ENCODE measurements at places on chromosomes 5 and 9.
A peak's percentile ranks its signal among the peaks of the same experiment; 100 is the strongest.

- DNase-seq, result no peak
These were observed 73.7 kb downstream of the ITGA1 start for GRCh38 chr5:52861368-52861767.

DNA sequence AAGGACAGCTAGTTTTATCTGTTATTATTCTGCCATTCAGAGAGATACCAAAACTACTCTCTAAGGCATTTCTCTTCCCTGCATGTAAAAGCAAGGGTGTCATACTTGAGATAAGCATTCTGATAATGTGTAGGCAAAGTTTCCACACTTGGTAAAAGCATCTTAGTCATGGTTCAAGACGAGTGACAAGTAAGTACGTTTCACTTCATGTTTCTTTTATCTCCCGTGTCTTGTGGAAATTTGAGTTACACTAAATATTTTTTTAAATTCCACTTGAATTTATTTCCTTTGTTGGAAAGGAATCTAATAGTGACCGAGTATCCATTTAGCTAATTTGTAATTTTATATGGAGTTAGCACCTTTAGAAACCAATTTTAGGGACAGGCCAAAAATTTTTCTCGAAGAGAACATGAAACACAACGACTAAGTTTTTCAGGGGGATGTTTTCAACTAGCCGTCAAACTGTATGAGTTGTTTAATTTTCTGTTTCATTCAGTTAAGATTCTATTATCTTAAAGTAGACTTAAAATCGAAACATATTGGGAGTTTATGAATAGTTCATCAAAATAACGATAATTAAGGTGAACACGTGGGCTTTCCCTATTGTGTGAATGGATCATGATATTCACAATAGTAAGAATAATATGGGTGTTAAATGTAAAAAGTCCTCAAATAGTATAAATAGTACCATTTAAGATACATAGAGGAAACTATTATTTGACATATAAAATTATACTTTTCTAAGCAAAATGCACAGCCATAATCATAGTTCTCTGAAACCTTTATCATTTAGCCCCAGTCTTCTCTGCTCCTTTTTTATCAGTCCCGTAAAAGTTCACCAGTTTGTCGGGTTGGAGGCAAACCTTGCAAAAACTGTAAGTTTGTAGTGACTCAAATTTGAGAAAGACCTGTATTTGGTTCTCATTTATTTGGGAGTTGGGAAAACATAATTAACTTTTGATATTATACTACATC, 1.6 kb downstream of the RFESD start:
- no peak for DNase-seq

DNA sequence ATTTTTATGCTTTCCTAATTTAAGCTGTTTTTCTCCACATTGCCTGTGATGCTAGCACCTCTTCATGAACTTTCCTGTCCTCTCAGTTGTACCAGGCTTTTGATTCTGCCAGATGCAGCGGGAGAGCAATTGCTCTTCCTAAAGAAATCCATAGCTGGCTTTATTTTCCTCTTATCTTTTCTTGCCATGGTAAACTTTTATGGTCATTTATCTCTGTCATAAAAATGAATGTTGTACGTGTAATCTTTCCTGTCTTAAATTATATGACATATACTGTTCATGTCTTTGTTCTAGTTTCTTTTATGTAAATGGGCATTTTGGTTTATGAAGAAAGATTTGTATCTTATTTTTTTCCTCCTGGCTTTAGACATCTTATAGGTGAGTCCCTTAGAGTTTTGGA, 127.5 kb downstream of the SH3GL2 start:
- DNase-seq, result no peak

GRCh38 chr5:136162008-136162407, 29.4 kb downstream of the SMAD5 start:
- peak; percentile 12 for DNase-seq

DNA sequence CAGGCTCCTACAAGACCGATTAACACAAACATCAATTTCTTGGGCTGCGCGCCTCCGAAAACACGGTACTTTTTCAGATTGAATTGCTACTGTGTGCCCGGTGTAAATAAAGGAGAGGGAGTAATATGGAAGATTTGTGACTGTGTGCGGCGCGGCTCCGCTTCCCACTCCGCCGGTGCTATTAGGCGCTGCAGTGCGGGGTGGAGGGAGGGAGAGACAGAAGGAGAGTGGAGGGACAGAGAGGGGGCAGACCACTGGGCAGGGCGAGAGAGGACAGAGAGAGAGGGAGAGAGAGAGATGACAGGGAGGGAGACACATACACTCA, 24.7 kb upstream of the RNU6ATAC start:
- peak; percentile 19 for DNase-seq

GRCh38 chr5:126446498-126447224, 23.5 kb downstream of the GRAMD2B start:
- no peak for DNase-seq

DNA sequence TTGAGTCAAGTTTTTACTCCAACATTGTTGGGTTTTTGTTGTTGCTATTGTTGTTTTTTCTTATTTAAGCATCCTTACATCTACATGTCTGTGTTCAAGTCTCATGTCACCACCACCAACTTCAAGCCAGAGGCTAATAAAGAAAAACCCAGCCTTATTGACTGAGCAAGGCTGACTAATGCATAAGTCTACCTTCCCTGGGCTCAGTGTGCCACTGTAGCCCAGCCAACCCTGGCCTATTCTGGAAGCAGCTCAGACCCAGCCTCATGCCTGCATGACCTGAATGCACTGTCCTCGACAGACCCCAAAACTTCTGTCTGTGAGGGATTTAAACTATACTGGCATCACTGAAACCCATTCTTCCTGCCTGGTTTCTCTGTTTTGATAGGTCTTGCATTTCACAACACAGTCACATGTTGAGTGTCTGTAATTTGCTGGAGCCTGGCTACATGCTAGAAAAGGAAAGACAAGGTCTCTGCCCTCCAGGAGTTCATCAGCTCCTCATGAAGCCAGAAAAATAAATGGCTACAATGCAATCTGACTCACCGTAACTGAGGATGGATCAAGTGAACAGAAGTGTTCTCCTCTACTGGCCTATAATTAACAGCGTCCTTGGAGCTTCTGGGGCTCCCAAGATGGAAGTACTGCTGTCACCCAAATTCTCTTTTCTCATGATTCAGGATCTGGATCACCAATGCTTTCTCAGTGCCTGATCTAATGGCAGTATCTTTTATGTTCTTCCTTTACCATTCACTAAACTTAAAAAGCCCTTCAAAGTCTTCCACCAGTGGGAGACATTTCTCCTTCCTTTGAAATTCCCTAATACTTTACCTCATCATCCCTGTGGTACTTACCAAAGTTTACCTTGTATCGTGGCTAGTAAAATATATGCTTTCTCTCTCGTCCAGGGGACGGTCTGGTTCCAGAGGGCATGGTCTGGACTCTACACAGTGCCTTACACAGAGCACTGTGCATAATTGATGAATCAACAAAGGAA, 103.9 kb upstream of the IFNE start:
- no peak for DNase-seq

DNA sequence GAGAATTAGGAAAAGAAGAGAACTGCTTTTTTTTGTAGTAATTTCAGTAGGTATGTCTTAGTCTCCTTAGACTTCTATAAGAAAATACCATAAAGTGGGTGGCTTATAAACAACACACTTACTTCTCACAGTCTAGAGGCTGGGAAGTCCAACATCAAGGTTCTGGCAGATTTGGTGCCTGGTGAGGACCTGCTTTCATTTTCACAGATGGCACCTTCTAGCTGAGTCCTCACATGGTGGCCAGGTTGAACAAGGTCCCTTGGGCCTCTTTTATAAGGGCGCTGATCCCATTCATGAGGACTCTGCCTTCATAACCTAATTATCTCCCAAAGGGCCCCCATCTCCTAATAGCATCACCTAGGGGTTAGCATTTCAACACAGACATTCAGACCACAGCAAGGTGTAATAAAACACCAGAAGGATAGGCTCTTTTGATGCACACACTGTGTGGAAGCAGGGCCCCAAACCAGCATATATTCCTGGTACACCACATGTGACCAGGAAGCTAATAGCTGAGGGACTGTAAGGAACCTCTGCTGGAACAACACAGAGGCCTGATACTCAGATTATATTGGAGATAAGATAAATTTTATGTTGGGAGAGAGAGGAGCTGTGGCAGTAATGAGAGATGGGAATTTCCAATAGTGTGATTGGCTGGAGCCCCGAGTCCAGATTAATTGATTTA, 384.9 kb downstream of the RAB3C start:
- DNase-seq, result no peak

DNA sequence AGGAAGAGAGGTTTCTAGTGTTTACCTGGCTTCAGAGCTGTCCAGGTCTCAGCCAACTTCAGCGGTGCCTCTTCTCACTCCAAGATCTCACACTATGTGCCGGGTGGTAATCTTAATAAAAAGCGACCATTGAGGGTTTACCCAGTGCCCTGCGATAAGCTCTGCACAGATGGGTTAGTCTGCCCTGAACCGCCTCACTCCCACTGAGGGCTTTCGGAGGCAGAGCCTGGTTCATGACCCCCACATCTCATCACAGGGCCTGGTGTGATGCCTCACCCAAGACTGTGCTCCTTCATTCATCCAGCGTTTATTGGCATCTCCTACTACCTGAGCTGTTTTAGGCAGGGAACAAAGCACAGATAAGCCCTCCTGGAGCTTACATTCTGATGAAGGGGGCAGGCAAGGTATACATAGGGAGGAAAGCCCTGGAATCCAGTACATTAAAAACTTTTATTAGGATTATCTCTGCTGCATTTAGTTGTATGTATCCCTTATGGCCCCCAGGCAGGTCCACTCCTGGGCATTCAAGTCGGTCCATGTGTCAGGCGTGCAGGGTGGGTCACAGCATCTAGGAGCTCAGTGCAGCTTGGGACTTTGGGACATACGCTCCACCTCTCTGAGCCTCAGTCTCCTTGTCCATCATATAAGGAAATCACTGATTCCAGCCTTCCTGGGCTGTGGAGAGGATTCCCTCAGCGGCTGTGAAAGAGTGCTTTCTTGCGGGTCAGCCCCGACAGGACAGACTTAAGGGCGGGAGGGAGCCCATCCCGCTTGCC, 613 bp upstream of the COL15A1 start:
- no peak for DNase-seq

Measured in midbrain (tissue), 1 donor.